ENCODE measurements at places on chromosomes 5 and 9. TPM values are rescaled to one million over a fixed set of nuclear protein-coding genes. Genes with fewer than 3 reads are reported as not detected.

FBP2 gene
- not detected for total RNA-seq

ALDH1A1 gene
- 178 TPM for total RNA-seq

EIF4EBP3 gene
- total RNA-seq = 1.5 TPM

ADAMTS12 gene
- total RNA-seq = 6.4 TPM

SLC45A2 gene
- total RNA-seq = not detected

AKNA gene
- 7.2 TPM for total RNA-seq
